Effector memory CD8-positive, alpha-beta T cell (primary cell): ENCODE measurements at places on chromosomes 16 and 17.
A peak's percentile ranks its signal among the peaks of the same experiment; 100 is the strongest.

- DNase-seq: no peak
These were observed 21.9 kb downstream of the KCNJ2 start for GRCh38 chr17:70190959-70191805.

- no peak for DNase-seq
These were observed 10.4 kb upstream of the SOX9 start for GRCh38 chr17:72110231-72110941.

DNA sequence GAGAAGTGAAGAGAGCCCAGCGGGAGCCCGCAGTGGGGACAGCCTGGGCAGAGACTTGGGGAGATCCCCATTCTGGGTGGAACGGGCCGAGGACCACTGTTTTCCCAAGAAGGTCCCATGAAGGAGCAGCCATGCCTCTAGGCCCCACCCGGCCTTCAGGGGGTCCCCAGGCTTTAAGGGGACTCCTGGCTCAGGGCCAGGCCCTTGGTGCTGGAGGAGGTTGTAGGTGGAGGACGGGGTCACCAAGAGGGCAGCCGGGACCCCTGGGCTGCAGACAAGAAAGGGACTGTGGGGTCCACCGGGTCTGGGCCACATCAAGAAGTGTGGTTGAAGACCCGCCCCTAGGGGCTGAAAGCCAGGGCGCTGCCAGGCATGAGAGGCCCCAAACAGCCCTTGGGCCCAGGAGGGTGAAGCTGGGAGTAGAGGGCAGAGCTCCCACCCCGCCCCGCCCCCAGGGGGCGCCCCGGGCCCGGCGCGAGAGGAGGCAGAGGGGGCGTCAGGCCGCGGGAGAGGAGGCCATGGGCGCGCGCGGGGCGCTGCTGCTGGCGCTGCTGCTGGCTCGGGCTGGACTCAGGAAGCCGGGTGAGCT, at the start of gene PRSS21:
TSS of gene PRSS21 (plus strand) at position 487 of the 589 bp plus-strand sequence. CDS start at position 519, 32 bp downstream.
- DNase-seq: peak; percentile 38

GRCh38 chr17:38476549-38476948, 48.3 kb downstream of the ARHGAP23 start:
- DNase-seq: no peak

- DNase-seq: no peak
These were observed 20.7 kb downstream of the WFDC1 start for GRCh38 chr16:84315422-84315821.

- DNase-seq: no peak
These were observed 21.6 kb upstream of the RASL10B start for GRCh38 chr17:35709874-35710273.

DNA sequence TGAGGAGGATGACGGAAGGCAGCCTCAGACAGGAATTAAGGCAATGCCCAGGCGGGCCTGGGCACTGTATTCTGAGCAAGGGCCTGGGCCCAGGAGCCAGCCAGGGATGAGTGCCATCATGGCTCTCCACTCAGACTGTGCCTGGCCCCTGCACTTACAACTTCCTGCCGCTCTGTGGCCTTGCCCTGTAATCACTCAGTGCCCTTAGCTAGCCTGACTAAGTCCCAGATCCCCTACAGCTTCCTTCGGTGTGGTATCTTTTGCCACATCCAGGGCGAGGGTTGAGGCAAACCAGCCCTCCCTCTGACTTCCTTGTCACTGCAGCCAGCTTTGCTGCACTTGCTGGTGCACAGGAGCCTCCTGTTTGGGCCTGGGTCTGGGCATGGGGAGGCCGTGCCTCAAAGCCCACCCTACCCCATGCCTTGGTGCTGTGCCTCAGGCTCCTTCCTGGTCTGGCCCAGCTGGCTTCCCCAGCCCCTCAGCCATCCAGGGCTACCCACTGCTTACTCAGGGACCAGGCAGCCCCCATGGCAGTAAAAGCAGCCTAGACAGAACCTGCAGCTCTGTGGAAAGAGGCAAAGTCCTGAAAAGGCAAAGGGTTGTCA, 9.3 kb downstream of the SLC46A1 start:
- DNase-seq: no peak

DNA sequence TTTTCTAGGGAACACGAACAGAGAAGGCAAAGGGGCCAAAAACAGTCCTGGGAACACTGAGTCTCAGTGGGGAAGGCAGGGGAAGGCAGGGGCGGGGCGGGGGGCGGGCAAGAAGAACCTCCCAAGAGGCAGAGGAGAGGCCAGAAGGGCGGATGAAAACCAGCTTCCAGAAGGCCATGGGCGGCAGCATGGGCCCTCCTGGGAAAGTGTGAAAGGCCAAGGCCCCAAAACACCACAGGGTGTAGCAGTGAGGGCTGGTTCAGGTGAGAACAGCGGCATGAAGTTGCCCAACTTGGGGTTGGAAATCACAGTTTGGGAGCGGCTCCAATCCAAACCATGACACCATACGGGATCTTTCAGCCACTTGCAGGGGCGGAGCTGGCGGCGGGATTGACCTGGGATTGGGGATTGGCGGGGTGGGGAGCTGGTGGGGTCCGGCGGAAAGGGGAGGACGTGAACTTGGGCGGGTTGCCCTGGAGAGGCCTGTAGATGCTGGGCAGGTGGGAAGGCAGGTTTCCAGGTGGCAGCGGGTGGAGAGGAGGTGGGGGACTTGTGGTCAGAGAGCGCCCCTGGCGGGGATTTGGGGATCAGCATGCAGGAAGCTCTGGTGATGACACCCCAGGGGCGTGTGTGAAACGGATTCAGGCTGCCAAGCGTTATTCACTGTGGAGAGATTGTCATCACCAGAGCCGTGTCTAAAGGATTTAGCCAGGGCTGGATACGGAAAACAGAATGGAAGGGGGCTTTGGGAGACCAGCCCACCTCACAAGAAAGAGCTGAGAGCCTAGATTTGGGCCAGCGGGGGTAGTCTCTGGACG, 80.9 kb downstream of the ARHGAP23 start:
- DNase-seq: peak; percentile 59

- DNase-seq: no peak
These were observed 9.7 kb upstream of the HOXB2 start for GRCh38 chr17:48554412-48555257.
